ENCODE measurements at places on chromosomes 7 and 10.

- DNase-seq, result no peak
Measured at GRCh38 chr10:983971-984655, 4.1 kb upstream of the GTPBP4 start.

DNA sequence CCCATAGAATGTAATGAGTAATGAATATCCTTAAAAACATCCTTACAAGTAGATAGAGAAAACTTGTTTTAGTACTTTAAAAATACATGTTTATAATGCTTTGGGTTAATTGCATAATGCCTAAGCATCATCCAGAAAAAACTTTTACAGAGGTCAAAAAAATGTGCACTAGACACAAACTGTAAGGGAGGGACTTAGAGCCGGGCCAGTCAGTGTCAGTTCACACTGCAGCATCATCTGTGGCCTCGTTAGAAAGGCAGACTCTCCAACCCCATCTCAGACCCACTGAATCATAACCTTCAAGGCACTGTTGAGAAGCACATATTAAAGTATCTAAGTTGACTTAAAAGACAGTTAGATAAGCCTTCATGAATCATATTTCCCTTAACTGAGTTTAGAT, 230.1 kb upstream of the PRPS1L1 start:
- no peak for DNase-seq

DNA sequence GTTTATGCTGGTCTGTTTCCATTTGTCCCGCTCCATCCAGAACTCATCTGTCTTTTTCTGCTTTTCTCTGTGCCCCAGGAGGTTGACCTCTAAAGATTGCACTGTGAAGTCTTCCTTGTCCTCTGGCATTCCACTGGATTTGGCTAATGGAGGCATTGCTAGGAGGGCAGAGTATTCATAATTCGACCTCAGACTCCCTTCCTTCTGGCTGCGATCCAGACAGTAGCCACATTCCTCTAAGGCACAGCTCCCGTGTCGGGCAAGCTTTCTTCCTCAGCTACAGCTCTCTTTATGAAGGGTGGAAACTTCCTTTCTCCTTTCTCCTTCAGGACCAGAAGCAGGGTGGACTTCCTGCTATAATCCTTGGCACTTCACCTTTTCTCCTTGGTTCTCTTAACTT, 175.9 kb downstream of the BAMBI start:
- no peak for DNase-seq

GRCh38 chr7:140005341-140005740, 57.4 kb downstream of the PARP12 start:
- DNase-seq, result no peak

DNA sequence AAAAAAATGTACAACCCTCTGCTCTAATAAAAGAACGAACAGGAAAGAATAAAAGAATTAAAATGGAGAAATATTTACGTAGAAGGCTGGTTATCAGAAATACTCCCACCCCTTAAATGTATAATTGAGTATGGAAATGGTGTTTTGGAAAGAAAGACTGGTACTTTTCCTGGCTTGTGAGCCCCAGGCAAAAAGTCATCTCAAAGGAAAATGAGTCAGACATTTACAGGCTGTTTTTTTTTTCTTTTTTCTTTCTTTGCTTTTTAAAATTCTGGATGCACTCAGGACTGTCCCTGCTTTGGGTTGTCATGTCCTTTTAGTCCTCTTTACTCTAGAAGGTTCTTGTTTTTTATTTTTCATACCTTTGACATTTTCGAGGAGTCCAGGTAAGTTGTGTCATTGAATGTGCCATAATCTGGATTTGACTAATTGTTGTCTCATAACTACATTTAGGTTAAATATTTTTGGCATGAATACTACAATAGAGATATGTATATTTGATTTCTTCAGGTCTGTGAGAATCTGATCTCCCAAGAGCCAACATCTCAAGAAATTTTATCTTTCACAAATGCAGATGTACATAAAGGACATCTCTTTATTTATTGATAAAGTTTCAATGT, 313.0 kb upstream of the GLI3 start:
- DNase-seq, result no peak

- DNase-seq, result no peak
Measured at GRCh38 chr7:81140775-81141174, 221.9 kb upstream of the SEMA3C start.

- DNase-seq, result no peak
Measured at GRCh38 chr7:16657656-16658279, 11.8 kb downstream of the BZW2 start.

GRCh38 chr10:51001587-51001986, 72.7 kb upstream of the PRKG1 start:
- DNase-seq, result no peak

DNA sequence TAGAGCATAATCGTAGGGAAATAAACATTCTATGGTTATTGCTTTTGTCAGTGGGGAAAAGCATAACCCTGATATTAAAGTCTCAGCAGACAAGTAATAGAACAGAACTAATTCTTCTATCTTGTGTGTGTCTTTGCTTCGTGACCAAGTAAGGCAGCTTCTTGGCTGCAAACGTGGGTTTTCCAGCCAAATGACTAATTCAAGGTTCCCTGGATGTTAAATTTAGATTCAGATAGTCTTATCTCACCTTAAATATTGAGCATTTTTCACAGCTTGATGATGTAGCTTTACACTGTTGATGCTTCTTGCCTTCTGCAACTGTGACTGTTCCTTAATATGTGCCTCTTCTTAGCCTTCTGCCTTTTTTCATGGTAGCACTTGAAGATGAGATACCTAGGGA, 113.0 kb downstream of the EXOC4 start:
- DNase-seq, result no peak

- DNase-seq, result no peak
Measured at GRCh38 chr7:82413237-82413636, 30.3 kb downstream of the CACNA2D1 start.

DNA sequence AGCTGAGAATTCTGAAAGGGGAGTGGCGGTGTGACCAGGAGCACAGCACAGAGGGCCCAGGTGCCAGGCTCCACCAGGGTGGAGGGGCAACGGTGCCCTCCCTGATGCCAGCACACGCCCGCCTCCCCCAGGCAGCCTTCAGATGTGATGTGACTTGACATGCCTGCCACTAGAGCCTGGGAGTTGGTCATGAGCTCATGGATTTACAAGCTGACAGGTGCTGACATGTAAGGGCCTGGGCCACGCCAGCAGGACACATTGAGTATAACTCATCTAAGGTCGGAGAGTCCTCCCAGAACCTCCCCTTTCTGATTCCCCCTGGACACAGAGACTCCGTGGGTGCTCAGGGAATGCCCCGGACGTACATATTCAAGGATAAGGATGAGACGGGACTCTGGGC, 74.2 kb downstream of the LSM5 start:
- no peak for DNase-seq

DNA sequence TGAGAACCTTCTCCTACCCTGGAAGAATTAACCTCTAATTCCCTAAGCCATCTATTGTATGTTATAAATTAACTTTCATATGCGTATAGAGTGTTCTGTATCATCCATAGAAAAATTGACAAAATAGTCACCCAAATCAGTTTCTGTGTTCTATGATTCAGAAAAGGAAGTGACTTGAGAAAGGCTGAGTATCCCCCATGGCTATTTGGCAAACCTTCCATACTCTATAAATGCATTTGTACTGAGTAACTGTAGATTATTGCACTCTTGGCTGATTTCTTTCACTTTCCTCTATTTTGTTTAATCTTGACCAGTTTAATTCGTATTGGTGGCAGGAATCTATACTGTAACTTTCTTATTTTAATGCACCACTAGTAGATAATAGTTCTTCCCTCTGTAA, 182.2 kb downstream of the HTR7 start:
- no peak for DNase-seq

DNA sequence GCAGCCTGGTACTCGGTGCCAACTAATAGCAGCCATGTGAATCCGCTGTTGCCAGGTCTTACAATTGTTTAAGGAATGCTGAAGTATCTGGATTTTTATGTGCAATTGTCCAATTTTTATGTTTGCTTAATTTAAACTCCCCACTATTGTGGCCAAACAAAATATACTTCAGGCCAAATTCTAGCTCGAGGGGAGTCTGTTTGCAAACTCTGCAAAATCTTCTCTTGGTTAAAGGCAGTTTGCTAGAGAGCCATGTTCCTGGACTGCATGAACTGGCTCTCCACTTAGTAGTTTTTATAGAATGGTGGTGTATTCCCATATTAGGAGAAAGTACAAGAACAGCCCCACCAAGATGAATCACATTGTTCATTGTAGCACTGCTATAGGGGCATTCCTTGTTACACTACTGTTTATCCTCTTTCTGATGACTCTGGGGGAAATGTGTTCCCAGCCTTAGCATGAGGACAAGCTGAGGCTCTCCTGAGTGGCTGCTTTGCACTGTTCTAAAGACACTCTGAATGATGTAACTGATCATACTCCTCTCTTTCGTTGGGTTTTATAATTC, 178.0 kb upstream of the GLI3 start:
- no peak for DNase-seq

- DNase-seq, result no peak
Measured at GRCh38 chr7:68425377-68425776, 1172.9 kb upstream of the AUTS2 start.

GRCh38 chr7:22361795-22362194, 4.8 kb upstream of the RAPGEF5 start:
- DNase-seq, result no peak

- no peak for DNase-seq
Measured at GRCh38 chr10:78907551-78908211, 161.1 kb upstream of the ZMIZ1 start.

DNA sequence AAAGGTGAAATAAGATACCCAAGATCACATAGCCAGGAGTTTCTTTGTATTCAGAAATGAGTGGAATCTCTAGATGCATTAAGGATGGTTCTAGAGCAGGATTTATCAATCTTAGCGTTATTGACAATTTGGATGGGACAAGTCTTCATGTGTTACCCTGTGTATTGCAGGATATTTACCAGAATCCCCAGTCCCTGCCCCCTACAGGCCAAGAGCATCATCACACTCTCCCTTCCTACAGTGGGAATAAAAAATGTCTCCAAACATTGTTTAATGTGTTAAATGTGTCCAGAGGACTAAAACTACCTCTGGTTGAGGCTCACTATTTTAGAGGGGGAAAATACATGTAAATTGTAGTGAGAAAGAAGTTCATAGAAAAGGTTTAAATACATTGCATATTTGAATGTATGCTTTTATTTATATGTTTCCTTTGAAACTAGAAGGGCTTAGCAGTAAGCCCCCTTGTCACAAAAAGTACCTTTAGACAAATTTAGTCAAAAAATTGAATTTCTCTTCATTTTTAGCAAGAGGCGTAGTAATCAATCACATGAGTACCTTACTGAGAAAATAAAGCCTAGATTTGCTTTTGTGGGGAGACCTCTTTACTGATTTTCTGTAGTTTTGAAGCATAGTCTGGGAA, 141.2 kb downstream of the MLLT10 start:
- DNase-seq, result peak; percentile 35

DNA sequence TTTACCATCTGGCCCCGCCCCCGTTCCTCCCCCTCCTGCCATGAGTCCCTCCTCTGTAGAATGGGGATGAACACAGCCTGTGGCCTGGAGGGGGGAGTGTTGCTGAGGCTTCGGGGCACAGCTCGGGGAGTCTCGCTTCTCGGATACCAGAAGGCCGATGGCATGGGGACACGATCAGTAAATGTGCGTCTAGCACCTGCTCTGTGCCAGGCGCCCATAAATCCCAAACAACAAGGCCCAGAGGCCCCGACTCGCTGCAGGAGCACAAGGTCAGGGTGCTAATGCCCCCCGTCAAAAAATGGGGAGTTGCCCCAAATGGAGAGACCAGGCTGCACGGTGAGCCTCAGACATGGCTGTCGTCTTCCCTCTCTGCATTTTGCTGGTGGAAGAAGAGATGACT, 40.7 kb downstream of the JAKMIP3 start:
- DNase-seq, result no peak

GRCh38 chr7:93262535-93262934, 30.4 kb downstream of the VPS50 start:
- no peak for DNase-seq

- no peak for DNase-seq
Measured at GRCh38 chr7:142568435-142569097, 180.7 kb upstream of the PRSS1 start.

DNA sequence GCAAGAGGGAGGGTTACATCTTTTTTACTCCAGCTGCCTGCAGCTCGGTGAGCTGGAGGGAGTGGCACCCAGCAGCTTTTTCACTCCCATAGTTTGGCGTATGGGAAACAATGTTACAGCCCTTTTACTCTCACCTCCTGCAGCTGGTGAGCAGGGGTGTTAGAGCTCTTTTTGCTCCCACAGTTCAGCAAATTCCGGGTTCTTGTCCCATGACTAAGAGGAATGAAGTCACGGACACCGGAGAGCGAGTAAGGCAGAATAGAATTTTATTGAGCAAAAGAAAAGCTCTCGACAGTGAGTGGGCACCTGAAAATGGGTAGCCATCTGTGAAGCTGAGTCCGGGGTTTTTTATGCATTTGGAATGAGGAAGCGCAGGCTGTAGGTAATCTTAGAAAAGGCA, 446.6 kb downstream of the GFRA1 start:
- no peak for DNase-seq

DNA sequence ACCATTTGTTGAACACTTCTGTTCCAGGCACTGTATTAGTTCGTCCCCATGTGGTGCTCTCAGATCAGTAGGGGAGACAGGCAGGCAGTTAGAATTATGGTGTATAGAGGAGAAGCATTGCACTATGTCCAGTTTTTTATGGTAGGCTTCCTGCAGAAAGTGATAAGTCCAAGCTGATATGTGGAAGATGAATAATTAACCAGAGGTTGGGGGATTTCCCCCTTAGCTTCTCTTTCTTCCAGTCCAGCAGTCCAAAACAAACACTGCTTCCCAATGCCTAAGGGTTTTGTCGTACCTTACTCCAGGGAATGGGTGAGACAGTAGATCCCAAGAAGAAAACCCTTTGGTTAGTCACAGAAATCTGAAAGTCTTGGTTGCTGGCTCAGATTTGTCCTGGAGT, 19.2 kb downstream of the HIF1AN start:
- no peak for DNase-seq

- DNase-seq, result no peak
Measured at GRCh38 chr10:56178210-56178609, 182.8 kb downstream of the ZWINT start.

DNA sequence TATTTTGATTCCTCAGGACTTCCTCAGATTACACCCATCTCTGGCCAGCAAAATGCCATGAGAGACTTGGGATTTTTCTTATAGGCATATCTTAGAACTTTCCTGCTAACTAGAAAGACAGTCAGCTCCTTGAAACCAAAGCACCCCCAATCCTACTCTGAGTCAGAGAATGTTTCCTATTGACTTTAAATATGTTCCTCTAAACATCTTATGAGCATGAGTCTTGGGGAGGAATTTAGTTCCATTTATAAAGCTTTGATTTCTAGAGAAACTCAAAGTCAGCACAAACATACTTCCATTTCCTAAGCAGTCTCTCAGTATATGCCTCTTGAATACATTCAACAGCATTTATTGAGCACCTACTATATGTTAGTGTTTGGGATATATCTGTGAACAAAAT, 128.5 kb downstream of the INHBA start:
- no peak for DNase-seq

DNA sequence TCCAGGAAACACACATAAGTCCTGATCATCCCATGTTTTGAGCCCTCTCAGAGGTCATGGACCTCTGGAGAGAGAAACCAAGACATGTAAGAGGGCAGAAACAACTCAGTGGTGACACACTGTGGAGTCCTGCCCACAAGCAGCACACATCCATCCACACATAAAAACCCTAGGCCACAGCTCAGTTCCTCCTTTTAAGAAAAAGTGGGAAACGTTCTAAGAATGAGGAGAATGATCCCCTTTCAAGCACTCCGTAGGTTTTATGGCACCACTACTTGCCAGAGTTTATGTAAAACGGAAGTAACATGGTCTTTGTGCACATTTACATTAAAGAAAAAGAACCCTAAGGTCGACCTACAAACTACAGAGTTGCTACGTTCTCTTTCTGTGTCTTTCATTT, 19.9 kb downstream of the ATAD1 start:
- DNase-seq, result no peak

GRCh38 chr7:1856888-1857441, 186.9 kb downstream of the ELFN1 start:
- no peak for DNase-seq
